Colonic mucosa (tissue), 4 donors: ENCODE measurements at places on chromosomes 7 and 10. TPM values are rescaled to one million over a fixed set of nuclear protein-coding genes. Genes with fewer than 3 reads are reported as not detected.

- H3K27ac ChIP-seq: no peak overlapping the region
- no peak for DNase-seq
- no peak overlapping the region for H3K4me3 ChIP-seq
Observed at GRCh38 chr7:121744319-121744718, 128.6 kb upstream of the PTPRZ1 start.

DNA sequence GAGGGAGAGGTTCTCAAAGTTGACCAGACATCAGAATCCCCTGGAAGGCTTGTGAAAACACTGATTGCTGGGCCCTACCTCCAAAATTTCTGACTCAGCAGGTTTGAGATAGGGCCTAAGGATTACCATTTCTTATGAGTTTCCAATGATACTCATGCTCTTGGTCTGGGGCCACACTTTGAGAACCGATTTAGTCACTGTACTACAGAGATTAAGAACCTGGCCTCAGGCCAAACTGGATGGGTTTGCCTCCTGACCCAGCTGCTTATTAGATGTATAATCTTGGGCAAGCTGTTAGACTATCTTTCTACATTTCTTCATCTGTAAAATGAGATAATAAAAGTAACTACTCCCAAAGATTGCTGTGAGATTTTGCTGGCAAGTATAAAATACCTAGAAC lies 77.1 kb upstream of the SCIN start:
- no peaks in the 10 kb centered on the region for H3K4me1 ChIP-seq
- no peak for DNase-seq
- no peak overlapping the region for H3K4me3 ChIP-seq
- no peak overlapping the region for H3K27ac ChIP-seq
- no peaks in the 10 kb centered on the region for H3K27me3 ChIP-seq

DNA sequence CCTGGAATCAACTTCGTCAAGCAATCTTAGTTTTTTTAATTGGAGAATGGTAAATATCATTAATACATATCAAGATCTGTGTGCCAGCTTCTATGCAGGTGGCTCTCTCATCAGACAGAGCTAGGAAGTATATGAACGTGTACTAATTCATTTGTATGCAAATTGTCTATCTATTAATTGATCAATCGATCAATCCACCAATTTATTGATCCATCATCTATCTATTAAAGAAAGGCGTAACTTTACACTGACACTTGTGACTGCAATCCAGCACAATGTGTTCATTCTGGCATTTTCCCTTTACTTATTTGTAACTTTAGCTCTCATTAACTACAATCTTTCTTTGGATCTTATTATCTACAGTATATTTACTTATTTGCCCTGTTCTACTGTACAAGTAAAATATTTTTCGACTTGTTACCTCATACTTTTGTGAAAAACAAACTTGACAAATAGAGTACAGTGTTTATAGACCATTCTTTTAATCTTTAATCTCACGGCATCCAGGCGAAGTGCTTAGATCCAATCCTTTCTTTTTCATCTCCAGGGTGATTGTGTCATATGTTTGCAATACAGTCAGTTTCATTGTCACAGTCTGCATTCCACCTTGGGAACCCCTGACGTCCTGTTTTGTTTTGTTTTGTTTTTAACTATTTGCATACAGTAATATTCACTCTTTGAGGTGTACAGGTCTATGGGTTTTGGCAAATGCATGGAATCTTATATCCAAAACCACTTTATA lies 22.0 kb upstream of the GHRHR start:
- DNase-seq: no peak
- H3K4me3 ChIP-seq: no peak overlapping the region
- H3K27ac ChIP-seq: no peak overlapping the region
- no peaks in the 10 kb centered on the region for H3K4me1 ChIP-seq

DNA sequence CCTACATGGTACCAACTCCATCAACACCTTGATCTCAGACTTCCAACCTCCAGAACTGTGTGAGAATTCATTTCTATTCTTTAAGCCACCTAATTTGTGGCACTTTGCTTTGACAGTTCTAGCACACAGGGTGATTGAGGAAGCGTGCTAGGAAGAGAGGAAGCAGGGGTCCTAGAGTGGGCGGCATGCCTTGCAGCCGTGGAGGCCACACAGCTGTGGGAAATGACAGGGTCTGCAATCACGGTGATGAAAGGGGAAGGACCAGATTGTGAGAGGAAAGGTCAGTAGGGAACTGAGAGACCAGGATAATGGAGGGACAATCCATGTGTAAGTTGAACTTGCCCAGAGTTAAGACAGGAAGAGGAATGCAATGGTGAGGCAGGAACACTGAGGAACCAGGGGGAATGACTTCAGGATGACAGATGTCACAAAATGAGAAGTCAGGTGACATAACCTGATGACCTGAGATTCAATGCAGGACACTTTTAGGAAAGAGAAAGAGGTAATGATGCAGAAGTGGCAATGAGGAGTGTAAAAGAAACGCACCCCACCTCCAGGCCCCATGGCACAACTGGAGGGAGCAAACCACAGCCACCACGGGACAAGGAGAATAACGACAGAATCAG lies 87.3 kb upstream of the PIK3CG start:
- H3K36me3 ChIP-seq: no peaks in the 10 kb centered on the region
- DNase-seq: no peak
- no peak overlapping the region for H3K27ac ChIP-seq

- no peaks in the 10 kb centered on the region for H3K36me3 ChIP-seq
- no peak overlapping the region for H3K4me3 ChIP-seq
- no peaks in the 10 kb centered on the region for H3K27me3 ChIP-seq
- DNase-seq: no peak
Observed at GRCh38 chr10:89574368-89574767, 39.0 kb upstream of the SLC16A12 start.

DNA sequence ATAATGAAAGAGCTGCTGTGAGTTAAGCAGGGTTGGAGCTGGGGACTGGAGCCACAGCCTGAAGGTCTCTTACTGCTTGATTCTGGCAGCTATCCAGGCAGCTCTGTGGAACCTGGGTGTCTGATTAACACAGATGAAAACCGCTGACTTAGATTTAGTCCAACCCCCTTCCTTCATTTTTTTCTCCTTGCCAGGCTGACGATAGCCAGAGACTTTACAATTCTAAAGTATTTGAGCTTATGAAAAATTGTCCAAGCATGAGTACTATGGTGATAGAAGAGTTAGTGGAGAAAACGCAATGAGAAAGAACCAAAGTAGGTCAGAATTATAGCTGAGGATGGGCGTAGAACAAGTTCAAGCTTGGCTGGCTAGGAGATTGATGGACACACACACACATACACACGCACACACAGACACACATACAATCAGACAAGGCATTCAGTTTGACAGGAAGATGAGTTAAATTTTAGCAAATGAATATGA lies 13.5 kb upstream of the GPR85 start:
- no peaks in the 10 kb centered on the region for H3K36me3 ChIP-seq
- H3K27me3 ChIP-seq: no peaks in the 10 kb centered on the region
- no peak overlapping the region for H3K4me3 ChIP-seq
- no peak for DNase-seq
- no peaks in the 10 kb centered on the region for H3K4me1 ChIP-seq
- H3K27ac ChIP-seq: no peak overlapping the region

GRCh38 chr10:78859769-78860168 lies 209.0 kb upstream of the ZMIZ1 start:
- no peaks in the 10 kb centered on the region for H3K4me1 ChIP-seq
- H3K36me3 ChIP-seq: no peaks in the 10 kb centered on the region
- no peak overlapping the region for H3K27ac ChIP-seq
- H3K4me3 ChIP-seq: no peak overlapping the region

DNA sequence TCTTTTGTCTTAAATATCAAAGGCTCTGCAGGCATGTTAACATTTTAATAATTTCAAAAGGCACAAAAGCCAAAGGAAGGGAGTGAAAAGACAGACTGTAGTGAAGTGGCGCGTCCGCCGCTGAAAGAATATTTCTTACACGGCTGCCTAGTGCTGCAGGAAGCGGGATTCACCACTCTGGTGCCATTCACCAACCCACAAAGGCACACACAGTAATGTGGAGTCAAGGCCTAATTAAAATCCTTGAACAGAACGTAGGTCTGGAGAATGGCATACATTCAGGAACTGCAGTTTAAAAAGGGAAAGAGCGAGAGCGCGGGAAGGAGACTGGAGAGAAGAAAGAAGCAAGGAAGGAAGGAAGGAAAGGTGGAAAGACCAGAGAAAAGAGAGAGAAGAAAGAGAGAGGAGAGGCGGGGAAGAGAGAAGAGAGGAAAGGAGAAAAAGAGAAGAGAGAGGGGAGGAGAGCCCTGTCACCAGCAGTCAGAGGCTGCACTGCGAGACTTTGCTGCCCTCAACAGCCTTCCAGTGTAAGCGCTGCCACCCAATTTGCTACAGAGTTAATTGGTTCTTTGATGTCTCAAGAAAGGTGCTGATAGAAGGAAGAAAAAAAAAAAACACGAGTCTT lies 554.0 kb downstream of the MDFIC start:
- peak; percentile 23 for DNase-seq
- H3K27me3 ChIP-seq: no peaks in the 10 kb centered on the region
- H3K36me3 ChIP-seq: no peaks in the 10 kb centered on the region
- H3K27ac ChIP-seq: no peak overlapping the region

The HYAL4 gene
- total RNA-seq: not detected

- no peak overlapping the region for H3K4me3 ChIP-seq
- H3K27me3 ChIP-seq: no peaks in the 10 kb centered on the region
- no peak for DNase-seq
- no peaks in the 10 kb centered on the region for H3K36me3 ChIP-seq
Observed at GRCh38 chr10:43000021-43000411, 76.9 kb upstream of the RET start.

DNA sequence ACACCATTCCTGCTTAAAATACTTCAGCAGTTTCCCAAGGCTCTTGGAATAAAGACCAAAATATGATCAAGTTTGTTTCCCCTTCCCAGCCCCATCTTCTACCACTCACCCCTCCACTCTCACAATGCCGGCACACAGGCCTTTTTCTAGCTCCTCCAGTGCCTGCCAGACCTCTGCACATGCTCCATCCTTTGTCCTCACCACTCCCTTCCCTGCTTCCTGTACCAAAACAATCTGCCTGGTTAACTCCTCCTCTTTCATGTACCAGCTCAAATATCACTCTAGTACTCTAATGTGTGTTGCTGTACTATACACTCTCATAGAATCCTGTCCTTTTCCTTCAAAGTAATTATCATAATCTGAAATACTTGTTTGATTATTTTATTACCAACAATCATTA lies 19.4 kb downstream of the SCRN1 start:
- no peak overlapping the region for H3K4me3 ChIP-seq
- no peak overlapping the region for H3K27ac ChIP-seq
- no peak for DNase-seq
- H3K36me3 ChIP-seq: no peaks in the 10 kb centered on the region
- no peaks in the 10 kb centered on the region for H3K4me1 ChIP-seq

DNA sequence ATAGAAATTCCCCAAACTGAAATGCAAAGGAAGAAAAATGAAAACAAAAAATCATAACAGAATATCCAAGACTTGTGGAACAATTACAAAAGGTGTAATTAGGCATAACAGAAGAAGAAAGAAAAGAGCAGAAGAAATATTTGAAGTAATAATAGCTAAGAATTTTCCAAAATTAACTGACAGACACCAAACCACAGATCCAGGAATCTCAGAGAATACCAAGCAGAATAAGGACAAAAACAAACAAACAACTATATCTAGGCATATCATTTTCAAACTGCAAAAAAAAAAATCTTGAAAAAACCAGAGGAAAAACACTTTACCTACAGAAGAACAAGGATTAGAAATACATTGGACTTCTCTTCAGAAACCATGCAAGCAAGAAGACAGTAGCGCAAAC lies 25.5 kb downstream of the CFAP70 start:
- H3K4me1 ChIP-seq: no peaks in the 10 kb centered on the region
- H3K4me3 ChIP-seq: no peak overlapping the region
- DNase-seq: no peak
- no peak overlapping the region for H3K27ac ChIP-seq
- no peaks in the 10 kb centered on the region for H3K27me3 ChIP-seq

The FLNC gene
- 4.5 TPM for total RNA-seq

DNA sequence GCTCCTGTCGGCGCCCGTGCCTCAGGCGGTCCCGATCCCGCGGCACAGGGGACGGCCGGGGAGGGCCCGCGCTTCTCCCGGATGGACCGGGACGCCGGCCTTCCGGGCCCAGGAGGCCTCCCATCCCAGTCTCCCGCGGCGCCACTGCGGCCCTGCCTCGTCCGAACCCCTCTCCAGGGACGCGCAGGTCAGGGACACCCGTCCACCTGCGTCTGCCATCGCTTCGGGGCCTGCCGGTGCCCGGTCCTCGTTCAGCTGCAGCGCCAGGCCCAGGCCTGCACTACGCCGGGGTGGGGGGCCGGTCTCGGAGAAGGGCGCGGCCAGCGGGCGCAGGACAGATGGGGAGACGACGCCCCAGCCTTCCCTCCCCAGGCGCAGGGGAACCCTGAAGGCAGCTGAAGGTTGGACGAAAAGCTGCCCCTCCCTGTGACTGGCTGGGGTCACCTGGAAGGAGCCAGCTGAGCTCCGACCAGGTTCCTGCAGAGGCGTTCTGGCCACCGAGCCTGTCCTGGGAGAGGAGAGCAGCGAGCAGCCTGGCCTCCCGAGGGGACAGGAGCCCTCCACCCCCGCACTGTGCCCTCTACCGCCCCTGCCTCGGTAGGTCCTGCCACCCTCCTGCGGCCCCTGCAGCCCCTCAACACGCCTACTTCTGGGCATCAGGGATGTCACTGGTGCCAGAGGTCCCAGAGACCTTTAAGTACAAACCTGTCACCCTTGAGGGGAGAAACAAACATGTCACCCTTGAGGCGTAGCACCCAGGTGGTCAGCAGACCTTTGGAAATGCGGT lies 84.3 kb downstream of the LANCL2 start:
- no peak overlapping the region for H3K27ac ChIP-seq
- no peaks in the 10 kb centered on the region for H3K27me3 ChIP-seq
- DNase-seq: no peak
- H3K36me3 ChIP-seq: no peaks in the 10 kb centered on the region
- H3K4me3 ChIP-seq: no peak overlapping the region

The MRLN gene
- total RNA-seq: not detected

The TSPAN13 gene
- total RNA-seq: 156 TPM

The NOS3 gene
- 4.0 TPM for total RNA-seq

- H3K27me3 ChIP-seq: no peaks in the 10 kb centered on the region
- no peaks in the 10 kb centered on the region for H3K4me1 ChIP-seq
- H3K4me3 ChIP-seq: no peak overlapping the region
- H3K36me3 ChIP-seq: no peaks in the 10 kb centered on the region
Observed at GRCh38 chr10:20616918-20617810, 279.9 kb downstream of the NEBL start.

DNA sequence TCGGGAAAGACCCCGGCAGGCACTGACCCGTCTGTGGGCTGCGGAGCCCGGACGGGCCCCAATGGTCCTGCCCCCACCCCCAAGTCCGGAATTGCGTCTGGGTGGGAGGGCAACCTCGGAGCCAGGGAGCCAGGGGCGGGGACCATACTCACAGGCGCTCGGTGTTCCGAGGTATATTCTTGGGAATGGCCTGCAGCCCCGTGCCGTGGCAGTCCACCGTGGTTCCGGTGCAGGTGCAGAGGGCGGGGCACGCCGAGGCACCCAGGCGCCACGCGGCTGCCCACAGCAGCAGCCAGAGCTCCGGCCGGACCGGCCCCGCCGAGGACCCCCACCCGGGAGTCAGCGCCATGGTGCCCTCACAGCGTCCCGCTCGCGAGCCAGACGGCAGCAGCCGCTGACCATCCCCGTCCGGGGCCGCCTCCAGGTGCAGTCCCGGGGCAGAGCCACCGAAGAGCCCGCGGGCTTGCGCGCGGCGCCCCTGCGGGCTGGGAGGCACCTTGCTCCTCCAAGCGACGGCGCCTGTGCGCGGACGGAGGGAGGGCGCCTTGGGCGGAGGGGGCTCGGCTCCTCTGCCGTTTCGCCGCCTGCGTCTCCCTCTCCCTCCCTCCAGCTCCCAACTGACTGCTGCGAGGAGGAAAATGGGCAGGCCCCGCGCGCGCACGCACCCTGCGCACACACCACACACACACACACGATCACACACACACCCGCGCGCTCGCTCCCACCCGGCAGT lies at the start of gene SLIT1:
Gene SLIT1, minus strand, starts transcription at position 634 of the 733 bp plus-strand sequence. Its CDS starts 285 bp downstream, at position 349.
- H3K4me1 ChIP-seq: no peaks in the 10 kb centered on the region
- DNase-seq: no peak
- H3K36me3 ChIP-seq: no peaks in the 10 kb centered on the region
- H3K27me3 ChIP-seq: peaks cover 24% of the 10 kb centered on the region
- H3K27ac ChIP-seq: no peak within 1 kb of the TSS
